ENCODE measurements at places on chromosomes 12 and 14.

DNA sequence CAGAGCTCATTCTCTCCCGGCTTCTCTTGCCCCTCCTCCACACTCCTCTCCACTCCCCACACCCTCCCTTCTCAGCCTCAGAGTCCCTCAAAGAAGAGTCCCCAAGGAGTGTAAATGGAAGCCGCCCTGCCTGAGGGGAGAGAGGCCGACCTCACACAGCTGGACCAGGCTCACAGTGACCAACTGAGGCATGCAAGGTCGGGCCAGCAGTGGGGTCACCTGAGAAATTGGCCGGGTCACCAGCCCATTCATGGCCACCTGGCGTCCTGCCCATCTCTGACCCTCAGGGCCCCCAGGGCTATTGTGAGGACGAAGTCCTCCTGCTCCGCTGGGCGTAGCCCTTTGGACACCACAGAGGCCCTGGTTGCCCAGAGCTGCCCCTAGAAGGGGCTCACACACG, 49.5 kb upstream of the NUAK1 start:
- DNase-seq = no peak

GRCh38 chr14:61929651-61930050, 167.4 kb downstream of the SNAPC1 start:
- no peak for DNase-seq

DNA sequence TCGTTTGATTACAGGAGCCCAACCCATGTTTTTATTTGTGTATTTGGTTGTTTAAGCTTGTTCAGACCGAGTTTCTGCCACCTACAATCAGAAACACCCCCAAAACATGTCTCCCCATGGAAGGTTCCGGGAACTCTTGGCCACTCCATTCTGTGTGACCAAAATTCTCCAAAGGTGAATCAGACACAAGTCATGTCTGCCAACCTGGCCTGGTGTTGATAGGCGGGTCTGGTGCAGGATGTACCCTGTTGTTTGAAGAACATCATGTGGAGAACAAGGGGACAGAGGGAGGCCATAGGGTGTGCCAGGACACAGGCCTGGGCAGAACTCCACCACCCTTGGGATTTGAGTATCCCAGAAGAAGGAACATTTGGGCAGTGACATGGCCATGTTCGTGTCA, 147.1 kb upstream of the MYL2 start:
- DNase-seq = no peak

DNA sequence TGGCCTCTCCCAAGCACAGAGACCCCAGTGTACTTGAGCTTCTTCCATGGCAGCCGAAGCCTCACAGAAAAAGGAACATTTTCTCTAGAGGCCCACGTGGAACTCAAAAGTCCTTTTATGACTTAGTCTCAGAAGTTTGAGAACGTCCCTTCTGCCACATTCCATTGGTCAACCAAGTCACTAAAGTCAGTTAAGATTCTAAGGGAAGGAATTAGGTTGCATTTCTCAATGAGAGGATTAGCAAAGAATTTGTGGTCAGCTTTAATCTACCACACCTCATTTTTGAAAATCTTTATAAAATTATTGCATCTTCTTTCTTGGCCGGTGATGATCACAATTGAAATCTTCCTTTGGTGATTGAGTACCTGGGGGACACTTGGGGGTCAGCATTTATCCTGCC, 279.9 kb upstream of the TBX3 start:
- no peak for DNase-seq

- DNase-seq = no peak
Observed at GRCh38 chr12:54439521-54440255, 20.6 kb upstream of the ITGA5 start.

DNA sequence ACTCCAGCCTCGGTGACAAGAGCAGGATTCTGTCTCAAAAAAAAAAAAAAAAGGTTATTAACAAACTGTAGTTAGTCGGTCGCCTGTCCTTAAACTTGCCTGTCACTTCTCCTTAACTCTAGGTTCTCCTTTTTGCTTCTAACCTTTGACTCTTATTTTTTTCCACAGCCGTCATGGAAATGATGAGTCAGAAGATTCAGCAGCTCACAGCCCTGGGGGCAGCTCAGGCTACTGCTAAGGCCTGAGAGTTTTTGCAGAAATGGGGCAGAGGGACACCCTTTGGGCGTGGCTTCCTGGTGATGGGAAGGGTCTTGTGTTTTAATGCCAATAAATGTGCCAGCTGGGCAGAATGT, 418 bp upstream of the MYG1 start:
- no peak for DNase-seq

- no peak for DNase-seq
Observed at GRCh38 chr12:10395390-10395998, 5.7 kb upstream of the KLRK1 start.

DNA sequence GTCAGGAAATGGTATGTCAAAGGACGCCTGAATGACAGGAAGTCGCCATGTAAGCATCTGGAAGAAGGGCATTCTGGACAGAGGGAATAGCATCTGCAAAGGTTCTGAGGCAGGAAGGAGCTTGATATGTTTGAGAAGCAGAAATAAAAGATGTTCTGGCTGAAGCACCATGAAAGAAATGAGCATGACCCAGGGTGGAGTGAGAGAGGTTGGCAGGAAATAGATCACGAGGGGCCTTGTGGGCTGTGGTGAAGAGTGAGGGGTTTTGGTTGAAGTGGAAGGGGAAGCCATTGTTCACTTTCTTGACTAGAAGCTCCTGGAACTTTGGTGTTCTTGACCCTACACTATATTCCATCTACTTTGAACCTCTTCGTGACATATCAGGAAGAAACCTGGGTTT, 99.4 kb upstream of the PARP11 start:
- no peak for DNase-seq

- DNase-seq = no peak
Observed at GRCh38 chr14:96574171-96574632, 72.0 kb downstream of the PAPOLA start.

DNA sequence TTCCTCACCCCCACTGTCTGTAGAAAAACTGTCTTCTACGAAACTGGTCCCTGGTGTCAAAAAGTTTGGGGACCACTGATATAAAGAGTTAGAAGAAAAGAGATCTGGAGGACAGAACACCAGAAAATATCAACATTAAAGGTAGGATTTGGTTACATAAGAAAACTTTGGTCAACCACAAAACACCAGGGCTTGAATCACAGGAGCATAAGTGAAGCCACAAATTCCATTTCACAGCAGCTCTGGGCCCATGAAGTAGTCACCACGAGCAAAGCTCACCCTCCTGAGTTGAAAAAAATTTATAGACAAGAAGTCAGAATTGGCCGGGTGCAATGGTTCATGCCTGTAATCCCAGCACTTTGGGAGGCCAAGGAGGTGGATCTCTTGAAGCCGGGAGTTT, 19.4 kb downstream of the RALGAPA1 start:
- DNase-seq = no peak

DNA sequence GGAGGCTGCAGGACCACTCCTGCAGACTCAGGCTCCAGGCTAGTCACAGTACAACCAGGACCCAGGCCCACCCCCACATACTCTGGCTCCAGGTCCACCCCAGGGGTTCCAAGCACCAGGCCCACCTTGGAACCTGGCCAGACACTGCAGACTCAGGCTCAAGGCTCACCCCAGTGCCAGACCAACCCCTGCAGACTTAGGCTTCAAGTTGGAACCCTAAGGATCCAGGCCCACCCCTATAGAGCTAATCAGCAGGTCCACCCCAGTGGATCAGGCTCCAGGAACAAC, 8.8 kb downstream of the WASHC3 start:
- DNase-seq = no peak

DNA sequence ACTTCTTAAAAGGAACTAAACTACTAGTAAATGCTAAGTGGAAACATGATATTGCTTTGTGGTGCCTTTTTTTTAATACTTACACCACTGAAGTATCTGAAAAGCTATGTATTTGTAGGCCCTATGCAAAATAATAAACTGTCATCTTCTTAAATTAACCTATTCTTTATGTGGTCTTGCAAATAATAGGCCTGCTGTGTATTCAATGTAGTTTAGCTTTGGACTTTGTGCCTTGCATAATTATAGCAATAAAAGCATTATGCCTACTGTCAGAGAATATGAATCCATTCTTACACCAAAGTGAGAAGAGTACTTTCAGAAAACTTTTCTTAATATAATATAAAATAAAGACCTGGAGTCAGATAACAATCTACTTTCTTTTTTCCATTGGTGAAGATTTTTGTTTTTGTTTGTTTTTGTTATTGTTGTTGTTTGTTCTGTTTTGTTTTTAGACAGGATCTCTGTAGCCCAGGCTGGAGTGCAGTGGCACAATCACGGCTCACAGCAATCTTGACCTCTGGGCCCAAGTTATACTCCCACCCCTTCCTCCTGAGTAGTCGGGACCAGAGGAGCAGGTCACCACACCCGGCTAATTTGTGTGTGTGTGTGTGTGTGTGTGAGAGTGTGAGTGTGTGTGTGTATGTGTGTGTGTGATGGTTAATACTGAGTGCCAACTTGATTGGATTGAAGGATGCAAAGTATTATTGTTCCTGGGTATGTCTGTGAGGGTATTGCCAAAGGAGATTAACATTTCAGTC, 213.8 kb downstream of the SLC6A15 start:
- no peak for DNase-seq

DNA sequence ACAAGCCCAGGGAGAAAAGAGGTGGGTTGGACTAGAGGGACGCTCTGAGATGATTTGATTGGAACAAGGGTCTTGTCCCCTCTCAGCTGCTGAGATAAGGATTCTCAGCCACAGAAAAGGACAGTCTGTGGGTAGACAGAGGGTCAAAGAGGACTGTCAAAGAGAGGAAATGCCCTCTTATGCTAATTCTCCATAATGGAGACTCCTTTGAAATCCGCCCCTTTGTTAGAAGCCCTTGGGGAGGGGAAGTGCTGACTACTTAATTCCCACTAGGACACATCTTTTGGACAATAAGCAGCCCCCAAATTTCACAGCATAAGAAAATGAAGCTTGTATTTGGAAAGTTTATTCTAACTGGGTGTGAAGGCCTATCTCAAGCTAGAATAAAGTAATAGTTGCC, 176.6 kb downstream of the KTN1 start:
- DNase-seq = no peak

- no peak for DNase-seq
Observed at GRCh38 chr14:37036669-37037341, 135.6 kb downstream of the SLC25A21 start.

DNA sequence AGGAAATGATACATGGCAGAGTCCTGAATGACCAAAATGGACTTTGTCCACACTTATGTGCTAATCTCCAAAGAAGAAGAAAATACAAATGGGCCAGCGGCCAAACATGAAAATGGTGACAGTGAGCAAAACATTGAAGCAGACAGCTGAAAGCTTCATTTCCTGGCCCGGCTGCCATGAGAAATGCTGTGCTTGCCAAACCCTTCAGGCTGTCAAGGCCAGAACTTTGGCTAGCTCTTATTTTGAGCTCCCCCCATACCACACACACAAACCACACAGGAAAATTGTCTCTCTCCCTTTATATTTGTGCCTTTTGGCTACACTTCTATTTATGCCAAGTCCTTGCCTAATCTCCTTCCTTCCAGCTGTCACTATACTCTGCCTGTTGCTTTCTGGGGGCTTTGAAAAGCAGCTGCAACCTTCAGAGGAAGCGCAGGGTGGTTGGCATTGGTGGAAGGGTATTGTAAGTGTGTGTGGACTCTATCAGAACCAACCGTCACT, 323.8 kb downstream of the RAD51B start:
- DNase-seq = no peak

GRCh38 chr14:89167705-89168104, 249.3 kb downstream of the FOXN3 start:
- no peak for DNase-seq

- DNase-seq = no peak
Observed at GRCh38 chr14:76227450-76228050, 75.8 kb downstream of the GPATCH2L start.

DNA sequence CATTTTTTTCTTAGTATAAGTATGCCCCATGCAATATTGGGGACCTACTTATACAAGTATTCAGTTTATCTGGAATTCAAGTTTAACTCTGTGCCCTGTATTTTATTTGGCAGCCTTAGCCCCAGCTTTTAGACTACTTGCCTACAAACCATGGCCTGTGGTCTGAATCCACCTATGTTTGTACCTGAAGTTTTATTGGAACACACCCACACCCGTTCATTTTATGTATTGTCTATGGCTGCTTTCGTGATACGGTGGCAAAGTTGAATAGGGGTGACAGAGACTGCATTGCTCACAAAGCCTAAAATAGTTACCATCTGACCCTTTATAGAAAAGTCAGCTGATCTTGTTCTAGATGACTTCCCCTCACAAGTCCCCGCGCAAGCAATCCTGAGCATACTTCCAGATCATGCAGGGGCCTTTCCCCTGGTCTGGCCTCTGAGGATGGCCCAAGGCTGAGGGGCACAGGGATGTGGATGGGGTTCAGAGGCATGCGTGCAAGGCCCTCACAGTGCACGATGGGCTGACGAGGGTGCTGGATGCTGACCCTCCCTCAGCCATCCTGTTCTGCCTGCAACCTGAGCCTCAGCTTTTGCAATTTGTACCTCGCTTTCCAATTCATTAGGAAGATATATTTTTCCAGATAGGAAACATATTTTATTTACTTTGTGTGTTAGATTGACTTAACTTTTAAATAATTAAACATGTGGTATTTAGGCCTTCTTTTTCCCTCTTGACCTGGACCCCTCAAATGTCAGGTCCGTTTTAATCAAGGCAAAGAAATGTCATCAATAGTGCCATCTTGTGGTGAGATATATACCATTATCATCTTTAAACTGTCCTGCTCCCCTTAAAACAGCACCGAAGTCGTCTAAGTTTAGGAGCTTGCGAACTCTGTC, 527.3 kb upstream of the CCDC196 start:
- DNase-seq = no peak

DNA sequence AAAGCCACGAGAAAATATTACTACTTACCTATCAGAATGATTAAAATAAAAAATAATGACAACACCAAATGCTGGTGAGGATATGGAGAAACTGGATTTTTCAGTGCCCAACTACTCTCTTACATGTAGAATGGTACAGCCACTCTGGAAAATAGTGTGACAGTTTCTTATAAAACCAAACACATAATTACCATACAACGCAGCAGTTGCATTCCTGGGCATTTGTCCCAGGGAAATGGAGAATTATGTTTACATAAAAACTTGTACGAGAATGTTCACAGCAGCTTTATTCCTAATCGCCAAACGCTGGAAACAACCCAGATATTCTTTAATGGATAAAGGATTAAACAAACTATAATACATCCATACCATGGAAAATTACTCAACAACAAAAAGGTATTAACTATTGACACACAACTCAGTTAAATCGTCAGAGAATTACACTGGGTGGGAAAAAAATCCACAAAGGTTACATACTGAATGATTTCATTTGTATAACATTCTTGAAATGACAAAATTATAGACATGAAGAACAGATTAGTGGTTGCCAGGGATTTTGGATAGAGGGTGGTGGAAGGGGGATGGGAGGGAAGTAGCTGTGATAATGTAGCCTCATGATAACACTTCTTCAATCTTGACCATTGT, 35.4 kb downstream of the TAOK3 start:
- DNase-seq = no peak

- no peak for DNase-seq
Observed at GRCh38 chr12:32454866-32455265, 55.5 kb downstream of the FGD4 start.

DNA sequence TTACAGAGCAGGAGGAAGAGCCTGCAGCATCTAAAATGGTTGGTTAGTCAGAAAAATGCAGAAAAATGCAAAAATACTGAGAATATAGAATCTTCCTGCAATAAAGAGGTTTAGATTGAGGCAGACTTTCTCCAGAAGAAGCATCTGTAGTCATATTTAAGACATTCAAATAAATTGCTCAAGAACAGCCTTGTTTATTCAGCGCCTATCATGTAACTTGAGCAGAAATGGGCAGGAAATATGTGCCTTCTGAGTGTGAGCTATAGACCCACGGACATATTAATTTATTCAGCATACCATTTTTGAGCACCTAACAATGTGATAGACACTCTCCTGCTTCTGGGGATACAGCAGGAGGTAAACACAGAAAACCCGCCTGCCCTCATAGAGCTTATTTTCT, 102.0 kb upstream of the HIF1A start:
- DNase-seq = no peak
